ENCODE measurements at places on chromosomes 12 and 14. TPM values are rescaled to one million over a fixed set of nuclear protein-coding genes. Genes with fewer than 3 reads are reported as not detected.

GRCh38 chr12:44223736-44224135, 387.9 kb downstream of the TMEM117 start:
- DNase-seq = no peak

DNA sequence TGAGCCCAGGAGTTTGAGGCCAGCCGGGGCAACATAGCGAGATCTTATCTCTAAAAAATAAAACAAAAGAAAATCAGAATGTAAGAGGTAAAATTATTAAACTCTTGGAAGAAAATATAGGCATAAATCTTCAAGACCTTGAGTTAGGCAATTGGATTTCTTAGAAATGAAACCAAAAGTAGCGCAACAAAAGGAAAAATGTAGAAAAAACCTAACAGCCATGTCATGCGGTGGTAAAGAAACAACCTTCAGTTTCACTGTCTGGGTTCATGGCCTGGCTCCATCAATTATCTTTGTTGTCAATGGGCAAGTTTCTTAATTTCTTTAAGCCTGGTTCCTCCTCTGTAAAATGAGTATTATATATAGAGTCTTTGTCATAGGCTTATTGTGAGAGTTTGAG, 5.6 kb upstream of the GCH1 start:
- DNase-seq = no peak

DNA sequence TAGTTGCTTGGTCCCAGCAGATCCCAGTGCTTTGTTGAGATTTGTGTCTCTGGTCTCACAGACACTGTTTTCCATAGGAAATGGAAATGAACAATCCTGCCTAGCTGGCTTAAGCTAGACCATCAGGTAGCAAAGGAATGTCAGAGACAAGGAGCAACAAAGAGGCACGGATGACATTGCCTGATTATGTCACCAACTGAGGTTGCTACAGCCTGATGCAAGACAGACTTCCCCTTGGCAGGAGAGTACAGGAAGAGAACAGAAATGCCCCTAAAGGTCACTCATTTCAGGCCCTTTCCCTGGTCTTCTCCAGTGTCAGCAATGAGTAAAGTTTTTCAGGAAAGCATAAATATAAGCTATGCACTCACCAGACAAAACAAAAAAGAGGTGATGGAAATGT, 2.0 kb upstream of the PRB2 start:
- no peak for DNase-seq

DNA sequence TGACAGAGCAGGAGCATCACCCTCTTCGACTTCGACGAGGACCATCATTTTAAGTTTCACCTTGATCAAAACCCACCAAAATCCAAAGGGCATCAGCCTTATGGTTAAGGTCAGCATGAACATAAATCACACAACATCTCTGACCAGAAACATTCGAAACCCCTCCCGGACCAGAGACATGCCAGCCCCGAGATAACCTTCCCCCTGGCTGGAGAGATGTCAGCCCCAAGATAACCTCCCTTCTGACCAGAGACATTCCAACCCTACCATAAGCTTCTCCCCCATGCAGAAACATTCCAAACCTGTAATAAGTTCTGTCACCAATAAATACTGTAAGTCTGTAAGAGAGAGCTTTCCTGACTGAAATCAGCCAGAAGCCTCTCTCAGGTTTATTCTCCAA, 6.3 kb downstream of the PCNX4 start:
- no peak for DNase-seq

SMAGP gene
- 12.0 TPM for total RNA-seq

Data from omental fat pad (tissue), 4 donors.